Thyroid gland (tissue), 4 donors: ENCODE measurements at places on chromosomes 16 and 17.

- DNase-seq, result no peak
Measured at GRCh38 chr16:46782320-46782719, 34.2 kb upstream of the MYLK3 start.

DNA sequence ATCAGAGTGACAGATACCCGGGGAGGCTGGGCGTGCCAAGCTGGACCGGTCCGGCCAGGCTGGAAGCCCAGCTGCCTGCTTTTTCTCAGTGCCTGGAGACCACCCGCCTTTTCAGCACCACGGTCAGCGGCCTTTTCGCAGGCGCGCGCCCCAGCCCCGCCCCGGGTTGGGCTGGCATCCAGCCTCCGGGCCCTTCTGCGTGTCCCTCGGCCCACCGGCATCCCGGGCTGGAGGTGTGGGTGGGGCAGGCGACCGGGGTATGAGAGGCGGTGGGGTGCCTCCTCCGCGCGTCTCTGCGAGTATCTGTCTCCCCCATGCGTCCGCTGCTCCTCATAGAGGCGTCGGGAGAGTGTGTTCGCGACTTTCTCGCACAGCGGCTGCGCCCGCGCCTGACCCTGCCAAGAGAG lies 102.5 kb downstream of the MRM1 start:
- DNase-seq, result peak; percentile 57

- DNase-seq, result peak; percentile 31
Measured at GRCh38 chr17:57945996-57946797, 9.0 kb downstream of the CUEDC1 start.

- no peak for DNase-seq
Measured at GRCh38 chr16:56181401-56181800, 9.9 kb upstream of the GNAO1 start.

GRCh38 chr17:37470181-37470580 lies 19.5 kb upstream of the DUSP14 start:
- DNase-seq, result no peak

GRCh38 chr16:10576390-10577304 lies 3.8 kb downstream of the EMP2 start:
- no peak for DNase-seq

- DNase-seq, result no peak
Measured at GRCh38 chr17:16989230-16989952, 17.5 kb upstream of the TNFRSF13B start.

DNA sequence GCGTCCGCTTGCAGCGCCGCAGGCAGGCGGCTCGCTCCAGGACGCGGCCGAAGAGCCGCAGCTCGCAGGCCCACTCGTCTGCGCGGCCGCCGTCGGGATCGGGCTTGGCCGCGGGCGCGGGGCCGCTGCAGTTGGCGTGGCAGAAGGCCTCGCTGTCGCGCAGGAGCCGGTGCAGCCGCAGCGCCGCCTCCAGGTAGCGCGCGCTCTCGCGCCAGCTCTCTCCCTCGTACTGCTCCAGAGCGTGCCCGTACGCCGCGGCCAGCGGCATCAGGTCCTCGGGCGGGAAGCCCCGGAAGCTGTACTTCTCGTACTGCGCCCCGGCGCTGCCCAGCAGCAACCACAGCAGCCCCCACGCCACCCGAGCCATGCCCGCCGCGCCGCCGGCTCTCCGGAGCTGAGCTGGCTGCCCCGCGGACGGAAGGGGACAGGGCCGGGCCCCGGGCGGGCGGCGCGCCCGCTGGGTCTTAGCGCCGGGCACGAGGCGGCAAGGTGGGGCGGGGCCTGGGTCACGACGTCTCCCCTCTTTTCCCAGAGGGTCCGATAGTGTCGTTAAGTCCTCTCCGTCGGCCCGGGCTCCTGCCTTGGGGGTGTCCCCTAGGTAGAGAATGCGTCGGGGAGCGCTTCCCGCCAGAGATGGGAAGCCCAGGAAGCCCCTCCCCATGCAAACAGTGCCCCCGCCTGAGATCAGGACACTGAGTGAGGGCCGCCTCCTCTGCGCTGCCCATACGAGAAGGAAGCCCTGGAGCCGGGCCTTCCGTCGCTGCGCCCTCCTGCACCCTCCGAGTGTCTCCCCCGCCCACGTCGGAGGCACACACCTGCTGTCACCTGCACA lies at the start of gene P3H4:
Gene P3H4 (minus strand): TSS at position 401 of the 832 bp plus-strand sequence. CDS start 34 bp downstream, at position 367.
- DNase-seq, result peak; percentile 86

DNA sequence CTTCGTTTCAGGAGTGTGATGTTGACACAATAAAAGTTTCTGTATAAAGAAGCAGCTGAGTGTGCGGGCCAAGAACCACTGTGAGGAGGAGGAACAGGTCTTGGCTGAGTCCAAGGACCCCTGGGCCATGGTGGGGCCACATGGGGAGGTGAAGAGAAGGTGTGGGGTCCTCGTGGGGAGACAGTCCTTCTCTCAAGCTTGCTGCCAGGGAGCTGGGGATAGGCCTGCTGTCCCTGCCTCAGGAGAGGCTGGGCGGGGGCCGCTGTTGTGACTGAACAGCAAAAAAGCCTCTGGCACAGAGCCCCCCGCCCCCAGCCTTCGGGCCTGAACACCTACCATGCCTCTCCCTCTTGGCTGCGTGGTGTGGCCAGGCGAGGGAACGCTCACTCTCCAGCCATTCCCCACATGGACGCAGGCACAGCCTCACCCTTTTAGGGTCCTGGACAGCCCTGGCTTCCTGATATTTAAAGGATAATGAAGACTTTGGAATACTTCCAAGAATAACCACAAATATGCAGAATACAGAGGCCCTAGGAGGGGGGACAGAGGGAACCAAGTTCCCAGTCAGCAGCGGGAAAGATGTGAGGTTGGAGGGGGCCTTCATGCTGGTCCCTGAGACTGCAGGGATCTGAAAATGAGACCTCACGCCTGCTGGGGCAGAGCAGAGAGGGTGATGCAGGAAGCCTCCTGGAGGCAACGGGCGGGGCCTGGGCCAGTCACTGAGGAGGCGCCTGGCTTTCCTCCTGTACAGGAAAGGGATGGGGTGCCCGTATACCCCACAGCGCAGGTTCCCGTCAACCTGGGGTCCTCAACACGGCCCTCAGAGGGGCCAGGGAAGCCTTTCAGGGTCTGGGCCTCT lies 100.0 kb upstream of the CREBBP start:
- DNase-seq, result no peak

DNA sequence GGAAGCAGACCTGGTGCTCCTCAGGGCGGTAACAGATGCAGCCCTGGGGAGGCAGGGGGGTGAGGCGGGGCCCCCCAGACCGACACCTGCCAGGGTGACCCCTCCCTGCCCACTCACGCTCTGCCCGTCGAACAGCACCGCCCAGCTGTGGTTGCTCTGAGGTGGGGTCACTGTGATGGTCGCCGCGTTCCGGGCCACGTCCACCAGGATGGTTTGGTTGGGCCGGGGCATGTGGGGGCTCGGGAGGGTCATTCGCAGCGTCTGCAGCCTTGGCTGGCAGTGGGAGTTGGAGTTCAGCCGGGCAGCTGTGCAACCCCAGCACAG lies 692 bp downstream of the BRICD5 start:
- DNase-seq, result no peak

GRCh38 chr16:17605784-17606183 lies 135.0 kb upstream of the XYLT1 start:
- no peak for DNase-seq

- DNase-seq, result no peak
Measured at GRCh38 chr16:55563797-55564196, 2.7 kb upstream of the CAPNS2 start.

- no peak for DNase-seq
Measured at GRCh38 chr16:72530434-72530833, 358.5 kb upstream of the PMFBP1 start.

- no peak for DNase-seq
Measured at GRCh38 chr17:42153919-42154742, 658 bp downstream of the RAB5C start.

GRCh38 chr17:15885770-15886169 lies 59.2 kb upstream of the ADORA2B start:
- DNase-seq, result no peak

DNA sequence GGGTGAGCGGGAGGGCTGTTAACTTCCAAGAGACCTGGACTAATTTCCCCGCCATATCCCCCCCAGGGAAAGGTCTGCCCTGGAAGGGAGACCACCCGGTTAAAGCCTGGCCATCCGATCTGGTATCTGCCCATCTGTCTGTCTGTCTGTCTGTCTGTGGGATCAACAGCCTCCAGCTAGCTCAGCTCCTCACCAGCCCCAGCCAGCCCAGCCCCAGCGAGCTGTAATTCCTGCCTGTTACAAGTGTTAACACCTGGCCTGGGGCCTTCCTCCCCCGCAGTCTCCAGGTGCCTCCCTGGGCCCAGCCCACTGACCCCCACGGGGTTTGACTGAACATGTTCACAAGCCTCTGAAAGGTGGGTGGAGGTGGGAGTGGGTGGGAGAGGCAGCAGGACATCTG lies 4.0 kb downstream of the WNT3 start:
- no peak for DNase-seq
